ENCODE measurements at places on chromosomes 13 and 19.

DNA sequence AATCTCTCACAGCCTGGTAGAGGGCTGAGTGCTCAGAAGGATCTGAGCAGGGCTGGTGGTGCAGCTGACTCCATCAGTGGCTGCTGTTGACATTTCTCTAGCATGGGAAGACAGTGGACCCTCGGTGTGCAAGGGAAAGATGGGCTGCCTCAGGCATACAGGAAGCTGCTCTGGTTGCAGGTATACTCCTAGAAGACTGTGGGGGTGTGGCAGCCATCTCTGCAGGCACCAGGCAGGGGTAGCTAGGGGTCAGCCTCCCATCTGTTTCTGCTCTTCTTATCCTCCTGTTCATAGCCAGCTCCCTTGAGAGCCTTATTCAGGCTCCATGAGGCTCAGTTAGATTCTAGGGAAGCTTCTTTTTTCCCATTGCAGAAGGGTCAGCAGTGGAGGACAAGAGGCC, 475.5 kb downstream of the TSHZ3 start:
- no peak for DNase-seq

DNA sequence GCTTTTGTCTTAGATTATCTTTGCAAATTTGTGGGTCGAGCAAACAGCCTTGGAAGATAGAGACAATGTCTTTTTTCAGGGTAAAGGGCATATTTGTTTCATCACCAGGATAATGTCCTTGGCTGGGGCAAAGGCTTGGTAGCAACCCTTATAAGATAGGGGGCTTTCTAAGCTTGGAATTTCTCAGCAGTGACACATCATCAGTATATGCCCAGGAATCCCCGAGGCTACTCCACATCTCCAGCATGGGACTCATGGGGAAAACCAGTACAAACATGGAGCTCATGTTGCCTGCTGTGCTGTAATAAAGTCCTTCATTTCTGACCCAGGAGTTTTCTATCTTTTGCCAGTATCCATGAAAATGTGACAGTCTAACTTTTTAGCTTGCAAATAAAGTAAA, 77.1 kb downstream of the DCLK1 start:
- no peak for DNase-seq

DNA sequence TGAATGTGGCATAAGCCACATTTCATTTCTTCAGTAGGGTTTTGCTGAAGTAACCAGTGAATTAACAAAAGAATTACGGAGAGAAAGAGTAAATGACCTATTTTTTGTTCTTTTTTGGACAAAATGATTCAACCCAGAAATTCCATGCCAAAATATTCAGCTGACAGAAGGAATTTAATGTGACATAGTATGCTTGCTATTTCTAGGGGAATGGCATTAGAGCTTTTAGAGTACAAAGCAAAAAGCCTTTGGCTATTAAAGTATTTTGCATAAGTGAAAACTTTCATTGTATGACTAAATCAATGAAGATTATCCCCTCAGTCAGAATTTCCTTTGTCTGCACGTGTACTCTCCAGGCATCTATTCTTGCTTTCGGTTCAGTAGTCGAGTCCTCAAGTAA, 465.3 kb downstream of the COG6 start:
- no peak for DNase-seq

DNA sequence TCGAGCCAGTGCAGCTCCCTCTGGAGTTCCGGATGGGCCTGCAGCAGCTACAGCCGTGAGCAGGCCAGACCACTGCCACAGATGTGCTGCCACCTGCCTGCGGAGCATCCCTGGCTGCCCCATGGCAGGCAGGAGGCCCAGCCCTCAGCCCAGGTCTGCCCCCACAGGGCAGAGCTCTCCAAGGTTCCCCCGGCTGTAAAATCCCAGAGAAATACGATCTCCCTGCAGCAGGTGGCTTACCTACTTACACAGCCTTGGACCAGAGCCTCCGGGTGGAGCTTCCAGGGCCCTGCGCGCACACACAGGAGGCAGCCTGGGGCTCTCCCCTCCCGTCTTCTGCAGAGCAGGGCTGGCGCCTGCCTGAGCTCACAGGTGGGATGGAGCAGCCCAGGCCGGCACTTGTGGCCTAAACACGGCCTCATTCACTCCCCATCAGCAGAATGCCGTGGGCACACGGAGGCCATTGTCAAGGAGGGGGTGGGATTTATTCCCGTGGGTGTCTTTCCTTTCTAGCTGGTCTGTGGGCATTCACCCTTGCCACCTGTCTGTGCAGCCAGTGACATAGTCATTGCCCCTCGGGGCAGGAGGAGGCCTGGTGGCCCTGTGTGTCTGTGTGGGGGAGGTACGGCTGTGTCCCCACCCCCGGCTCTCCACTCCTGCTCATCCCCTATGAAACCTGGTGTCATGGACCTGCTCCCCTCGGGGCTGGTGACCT, 118.0 kb downstream of the KDM4B start:
- DNase-seq, result no peak

DNA sequence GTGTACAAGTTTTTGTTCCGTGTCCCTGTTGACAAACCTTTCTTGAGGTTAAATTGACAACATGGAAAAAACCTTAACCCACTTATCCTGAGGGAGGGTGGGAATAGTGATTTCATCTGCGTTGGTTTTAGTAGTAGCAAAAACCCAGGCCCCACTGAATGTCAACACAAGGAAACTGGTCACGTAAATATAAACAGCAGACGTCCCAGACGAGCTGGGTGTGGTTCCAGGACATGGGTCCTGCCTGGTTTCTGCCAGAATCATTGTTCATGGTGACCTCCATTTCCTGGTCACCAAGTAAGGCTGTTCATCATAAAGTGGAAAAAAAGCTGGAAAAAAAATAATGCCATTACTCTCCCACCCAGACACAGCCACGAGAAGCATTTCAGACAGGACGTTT, 16.9 kb upstream of the F2RL3 start:
- no peak for DNase-seq

DNA sequence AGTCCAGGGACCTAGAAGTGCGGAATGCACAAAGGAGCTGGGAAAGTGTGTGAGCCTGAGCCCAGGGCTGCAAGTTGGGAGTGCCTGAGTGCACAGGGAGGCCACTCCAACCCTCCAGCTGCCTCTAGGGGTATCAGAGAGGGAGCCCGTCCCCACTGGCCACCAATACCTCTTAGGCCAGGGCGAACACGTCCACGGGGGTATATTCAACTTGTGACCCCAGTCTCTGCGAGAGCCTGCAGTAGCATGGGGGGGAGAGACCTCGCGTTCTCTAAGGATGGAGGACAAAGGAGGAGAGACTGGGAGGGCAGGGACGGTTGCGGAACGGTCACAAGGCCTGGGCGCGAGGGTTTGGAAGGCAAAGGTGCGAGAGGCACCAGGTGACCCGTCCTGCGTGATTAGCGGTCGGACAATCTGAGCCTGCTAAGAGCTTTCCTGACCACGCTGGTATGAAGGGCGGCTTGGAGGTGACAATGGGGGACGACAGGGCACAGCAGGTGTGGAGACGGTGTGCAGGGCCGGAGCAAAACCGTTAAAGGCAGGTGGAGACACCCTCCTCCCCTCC, 676 bp downstream of the CD320 start:
- DNase-seq, result no peak

DNA sequence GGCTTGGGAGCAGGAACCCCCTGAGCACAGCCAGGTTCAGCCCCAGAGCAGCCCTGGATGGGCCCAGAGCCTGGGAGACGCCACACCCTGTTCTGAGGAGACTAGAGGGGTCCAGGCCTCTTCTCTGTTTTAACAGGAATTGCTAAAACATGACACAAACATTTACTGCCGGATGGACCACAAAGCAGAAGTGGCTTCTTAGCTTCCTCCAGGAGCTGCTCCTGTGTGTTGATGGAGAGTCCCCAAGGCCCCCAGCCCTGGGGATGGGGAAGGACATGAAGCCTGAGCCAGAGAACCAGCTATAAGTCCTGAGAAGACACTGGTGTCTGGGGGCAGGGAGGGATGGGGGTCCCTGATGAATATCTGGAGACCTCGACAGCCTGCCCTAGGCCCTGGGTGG, 14.6 kb downstream of the CEACAM3 start:
- DNase-seq, result peak; percentile 35

- no peak for DNase-seq
These were observed 20.4 kb upstream of the GNA15 start for GRCh38 chr19:3115411-3115810.

GRCh38 chr19:46372901-46373490, 26.1 kb downstream of the PPP5C start:
- no peak for DNase-seq

Data from substantia nigra (tissue), 51 donors.